ENCODE measurements at places on chromosomes 4 and X.

GRCh38 chr4:186345184-186345583 lies 79.2 kb downstream of the F11 start:
- no peak for DNase-seq

DNA sequence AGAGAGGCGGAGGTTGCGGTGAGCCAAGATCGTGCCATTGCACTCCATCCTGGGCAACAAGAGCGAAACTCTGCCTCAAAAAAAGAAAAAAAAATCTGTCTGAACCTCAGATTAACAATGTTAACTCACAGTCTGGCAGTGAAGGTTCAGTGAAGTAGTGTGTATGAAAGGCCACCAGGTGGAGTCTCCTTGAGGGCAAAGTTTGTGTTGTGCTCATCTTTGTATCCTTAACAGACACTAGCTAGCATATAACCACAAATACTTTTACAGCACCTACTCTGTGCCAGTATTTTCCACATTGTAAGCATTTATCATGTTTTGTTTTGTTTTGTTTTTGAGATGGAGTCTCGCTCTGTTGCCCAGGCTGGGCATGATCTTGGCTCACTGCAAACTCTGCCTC lies 46.0 kb upstream of the MGST2 start:
- no peak for DNase-seq

DNA sequence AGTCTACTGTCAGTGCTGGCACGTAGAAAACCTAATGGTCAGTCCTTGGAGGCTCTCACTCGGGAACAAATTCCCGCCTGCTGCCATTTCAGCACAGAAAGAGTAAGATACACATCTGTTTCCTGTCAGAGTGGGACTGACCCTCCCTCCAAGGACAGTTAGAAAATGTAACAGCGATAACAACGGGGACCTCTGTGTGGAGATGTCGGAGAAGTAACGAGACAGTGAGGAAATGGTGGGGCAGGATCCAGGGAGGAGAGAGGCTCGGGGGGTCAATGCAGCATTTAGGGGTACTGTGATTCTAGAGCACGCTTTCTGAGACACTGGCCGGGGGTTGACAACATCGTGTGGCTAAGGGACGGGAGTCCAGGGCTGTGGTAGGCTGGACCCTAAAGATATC lies 36.0 kb upstream of the SORCS2 start:
- no peak for DNase-seq

GRCh38 chr4:48699475-48699874 lies 80.6 kb downstream of the FRYL start:
- DNase-seq = no peak

GRCh38 chr4:152283801-152284470 lies 252.0 kb downstream of the FBXW7 start:
- no peak for DNase-seq

GRCh38 chr4:94673961-94674360 lies 83.8 kb upstream of the BMPR1B start:
- no peak for DNase-seq

DNA sequence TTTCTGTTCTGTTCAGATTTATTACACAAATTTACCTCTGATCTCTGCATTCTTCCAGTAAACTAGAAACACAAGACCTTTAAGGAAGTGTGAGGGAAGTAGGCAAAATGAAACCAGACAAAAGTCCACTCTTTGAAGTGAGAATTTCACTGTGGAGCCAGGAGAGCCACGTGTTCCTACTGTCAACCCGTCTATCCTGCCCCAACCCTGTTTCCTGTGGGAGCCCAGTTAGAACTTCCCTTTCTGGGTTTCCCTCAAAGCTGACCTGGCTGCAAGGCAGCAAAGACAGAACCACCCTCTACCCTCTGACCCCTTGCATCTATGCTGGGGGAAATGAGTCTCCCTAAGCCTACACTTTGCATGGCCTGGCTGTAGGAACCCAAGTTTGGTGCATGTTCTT lies 40.0 kb downstream of the TMEM144 start:
- peak; percentile 10 for DNase-seq

DNA sequence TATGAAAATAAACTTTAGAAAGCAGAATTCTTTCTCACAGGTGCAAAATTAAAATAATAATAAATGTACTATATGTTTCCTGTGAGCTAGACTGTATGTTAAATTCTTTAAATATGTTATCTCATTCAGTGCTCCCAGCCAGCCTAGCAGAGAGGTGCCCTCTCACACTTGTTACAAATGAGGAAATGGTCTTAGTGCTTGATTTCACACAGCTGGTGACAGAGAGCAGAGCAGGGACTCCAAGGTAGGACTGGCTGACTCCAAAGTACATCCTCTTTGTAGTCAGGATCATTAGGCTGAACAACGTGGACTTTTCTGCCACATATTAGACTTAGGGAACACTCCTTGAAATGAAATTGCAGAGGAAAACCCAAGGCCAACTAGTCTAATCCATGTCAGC lies 72.0 kb upstream of the HHIP start:
- no peak for DNase-seq

GRCh38 chrX:5417381-5417780 lies 811.3 kb downstream of the NLGN4X start:
- no peak for DNase-seq

GRCh38 chr4:137794764-137795254 lies 262.5 kb upstream of the PCDH18 start:
- DNase-seq = no peak

GRCh38 chr4:77433418-77433733 lies 172.2 kb upstream of the CXCL13 start:
- DNase-seq = peak; percentile 3

DNA sequence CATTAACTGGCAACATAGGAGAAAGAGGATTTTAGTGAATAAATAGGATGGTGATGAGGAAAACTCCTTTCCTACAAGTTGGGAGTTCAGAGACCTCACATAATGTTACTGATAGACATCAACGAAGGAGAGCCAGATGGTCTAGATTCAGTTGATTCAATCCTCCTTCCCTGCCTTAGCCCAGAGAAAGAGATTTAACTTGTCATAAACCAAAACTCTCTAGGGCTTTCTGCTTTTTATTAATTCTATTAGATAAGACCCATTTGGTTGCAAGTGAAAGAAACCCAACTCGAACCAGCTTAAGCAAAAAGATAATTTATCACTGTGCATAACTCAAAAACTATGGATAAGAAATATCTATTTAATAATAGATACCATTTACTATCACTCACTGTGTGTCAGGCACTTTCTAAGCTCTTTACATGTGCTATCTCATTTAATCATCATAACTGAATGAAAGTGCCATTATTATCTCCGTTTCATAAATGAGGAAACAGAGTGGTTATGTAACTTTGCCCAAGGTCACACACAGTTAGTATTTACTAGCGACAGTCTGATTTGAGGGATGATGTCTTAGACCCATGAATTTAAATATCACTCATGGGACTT lies 4.3 kb upstream of the UNC5C start:
- DNase-seq = no peak
